ENCODE measurements at places on chromosomes 6 and 20.

DNA sequence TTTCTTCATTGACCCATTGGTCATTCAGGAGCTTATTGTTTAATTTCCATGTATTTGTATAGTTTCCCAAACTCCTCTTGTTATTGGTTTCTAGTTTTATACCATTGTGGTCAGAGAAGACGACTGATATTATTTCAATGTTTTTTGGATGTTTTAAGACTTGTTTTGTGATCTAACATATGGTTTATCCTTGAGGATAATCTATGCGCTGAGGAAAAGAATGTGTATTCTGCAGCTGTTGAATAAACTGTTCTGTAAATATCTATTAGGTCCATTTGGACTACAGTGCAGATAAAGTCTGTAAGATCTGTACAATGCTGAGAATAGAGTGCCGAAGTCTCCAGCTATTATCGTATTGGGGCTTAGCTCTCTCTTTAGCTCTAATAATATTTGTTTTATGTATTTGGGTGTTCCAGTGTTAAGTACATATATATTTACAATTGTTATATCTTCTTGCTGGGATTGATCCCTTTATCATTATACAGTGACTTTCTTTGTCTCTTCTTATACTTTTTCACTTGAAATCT is 223.3 kb upstream of the ZNF217 start:
- DNase-seq, result no peak

- no peak for DNase-seq
Observed at GRCh38 chr6:166162599-166163342, 4.9 kb downstream of the TBXT start.

- no peak for DNase-seq
Observed at GRCh38 chr6:100228437-100228833, 234.4 kb upstream of the MCHR2 start.

DNA sequence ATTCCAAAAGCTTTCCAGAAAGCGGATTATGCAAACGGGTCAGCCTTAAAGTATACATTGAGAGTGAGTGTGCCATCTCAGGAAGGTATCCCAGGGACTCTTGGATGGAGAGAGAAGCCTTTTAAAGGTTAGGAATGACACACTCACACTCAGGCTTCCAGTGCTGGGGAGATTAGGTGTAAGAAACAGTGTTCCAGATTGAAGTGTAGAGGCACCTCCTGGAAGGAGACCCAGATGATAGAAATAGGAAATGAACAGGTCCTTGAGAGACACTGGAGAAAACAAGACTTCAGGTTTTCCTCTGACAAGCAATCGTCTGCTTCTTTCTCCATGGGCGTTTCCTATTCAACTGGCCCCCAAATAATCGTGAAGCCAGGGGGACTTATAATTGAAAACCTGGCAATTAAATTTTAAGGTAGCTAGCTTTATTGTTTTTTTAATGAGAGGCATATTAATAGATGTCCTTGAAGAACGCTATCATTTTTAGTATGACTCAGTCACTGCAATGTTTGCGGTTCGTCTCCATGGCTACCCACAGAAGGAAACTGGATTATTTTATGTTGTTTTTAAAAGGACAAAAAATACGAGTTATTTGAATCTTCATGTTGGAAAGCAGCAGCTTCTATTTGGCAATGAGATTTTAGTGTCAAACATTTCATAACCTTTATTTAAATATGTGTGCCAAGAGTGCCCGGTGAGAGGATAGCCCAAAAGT is 85.3 kb downstream of the TRMT6 start:
- no peak for DNase-seq
